Non-pigmented ciliary epithelial cell (primary cell): ENCODE measurements at places on chromosomes 6 and 20.

GRCh38 chr6:141550471-141550870, 582.3 kb upstream of the GJE1 start:
- DNase-seq, result no peak

GRCh38 chr6:32689531-32690501, 23.4 kb upstream of the HLA-DQB1 start:
- no peak for DNase-seq

- no peak for DNase-seq
Measured at GRCh38 chr20:46101957-46102356, 12.2 kb upstream of the NCOA5 start.

DNA sequence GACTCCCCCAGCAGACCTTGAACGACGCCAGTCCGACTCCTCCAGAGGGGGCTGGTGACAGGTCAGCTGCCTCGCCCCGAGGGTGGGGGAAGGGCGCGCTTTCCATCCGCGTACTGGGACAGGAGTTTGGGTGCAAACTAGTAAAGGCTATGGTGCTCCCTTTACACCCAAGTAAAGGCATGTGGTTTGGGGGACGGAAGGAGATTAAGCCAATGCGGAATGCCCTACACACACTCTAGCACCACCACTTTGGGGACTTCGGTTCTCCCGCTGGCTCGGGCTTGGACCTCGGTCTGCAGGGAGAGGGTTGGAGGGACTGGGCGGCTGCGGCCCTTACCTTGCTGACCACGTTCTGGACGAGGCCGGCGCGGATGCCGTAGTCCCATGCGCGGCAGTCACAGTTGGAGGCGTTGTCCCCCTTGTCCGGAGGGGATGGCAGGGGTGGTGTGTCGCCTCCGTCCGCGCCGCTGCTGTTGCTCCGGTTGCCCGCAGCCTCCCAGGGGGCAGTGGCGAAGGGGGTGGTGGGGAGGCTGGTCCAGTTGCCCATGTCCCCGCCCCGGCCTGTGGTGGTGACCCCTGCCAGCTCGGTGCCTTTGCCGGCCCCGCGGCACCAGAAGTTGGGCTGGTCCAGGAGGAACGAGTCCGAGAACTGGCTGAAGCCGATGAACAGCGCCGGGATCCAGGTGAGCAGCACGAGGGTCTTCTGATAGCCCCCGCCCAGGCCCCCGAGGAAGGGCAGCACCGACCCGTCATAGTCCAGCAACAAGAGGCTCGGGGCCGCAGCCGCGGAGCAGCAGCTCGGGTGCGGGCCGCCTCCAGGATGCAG, 1.1 kb downstream of the SLC22A23 start:
- DNase-seq, result no peak

DNA sequence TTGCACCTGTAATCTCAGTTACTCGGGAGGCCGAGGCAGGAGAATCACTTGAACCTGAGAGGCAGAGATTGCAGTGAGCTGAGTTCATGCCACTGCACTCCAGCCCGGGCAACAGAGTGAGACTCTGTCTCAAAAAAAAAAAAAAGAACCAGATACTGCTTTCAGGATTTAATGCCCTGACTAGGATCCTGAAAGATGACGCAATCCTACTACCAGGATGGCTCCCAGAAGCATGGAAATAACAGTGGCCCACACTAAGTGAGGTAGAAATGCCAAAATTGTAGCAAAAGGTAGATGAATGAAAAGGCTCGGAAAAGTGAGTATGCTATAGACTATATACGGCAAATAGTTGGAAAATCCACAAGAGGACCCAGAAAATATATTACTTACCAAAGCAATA, 23.8 kb upstream of the KHDC1 start:
- DNase-seq, result no peak

- DNase-seq, result no peak
Measured at GRCh38 chr20:22353586-22353985, 230.8 kb downstream of the FOXA2 start.

GRCh38 chr6:22622351-22622750, 53.0 kb downstream of the HDGFL1 start:
- no peak for DNase-seq
